ENCODE measurements at places on chromosomes 2 and 18.

- no peak for DNase-seq
These were observed 225.1 kb downstream of the TMEM182 start for GRCh38 chr2:102986826-102987490.

GRCh38 chr2:107545851-107546250 lies 280.8 kb upstream of the RGPD4 start:
- no peak for DNase-seq

GRCh38 chr2:203002054-203002821 lies 12.4 kb upstream of the NBEAL1 start:
- DNase-seq = no peak

GRCh38 chr2:226423498-226423960 lies 376.1 kb downstream of the IRS1 start:
- no peak for DNase-seq

DNA sequence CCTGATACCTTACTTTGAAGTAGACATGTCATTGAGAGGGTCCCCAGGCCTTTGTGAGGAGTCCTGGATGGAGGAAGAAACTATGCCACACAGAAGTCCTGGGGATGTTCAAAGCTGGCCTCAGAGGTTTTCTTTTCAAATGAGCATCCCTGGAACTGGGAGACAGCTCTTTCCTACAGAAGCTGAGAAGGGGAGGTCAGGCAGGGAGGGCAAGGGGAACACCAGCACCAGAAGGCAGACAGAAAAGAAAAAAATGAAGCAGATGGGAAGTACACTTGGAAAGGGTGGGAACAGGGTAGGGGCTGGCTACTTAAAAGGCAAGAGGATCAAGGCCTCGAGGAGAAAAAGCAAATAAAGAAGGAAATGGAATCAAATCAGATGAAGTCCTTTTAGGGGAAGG lies 120.0 kb downstream of the FMNL2 start:
- DNase-seq = no peak

GRCh38 chr2:12493031-12493513 lies 223.7 kb upstream of the TRIB2 start:
- no peak for DNase-seq

- DNase-seq = no peak
These were observed 241.5 kb downstream of the RNF152 start for GRCh38 chr18:61651145-61651879.

DNA sequence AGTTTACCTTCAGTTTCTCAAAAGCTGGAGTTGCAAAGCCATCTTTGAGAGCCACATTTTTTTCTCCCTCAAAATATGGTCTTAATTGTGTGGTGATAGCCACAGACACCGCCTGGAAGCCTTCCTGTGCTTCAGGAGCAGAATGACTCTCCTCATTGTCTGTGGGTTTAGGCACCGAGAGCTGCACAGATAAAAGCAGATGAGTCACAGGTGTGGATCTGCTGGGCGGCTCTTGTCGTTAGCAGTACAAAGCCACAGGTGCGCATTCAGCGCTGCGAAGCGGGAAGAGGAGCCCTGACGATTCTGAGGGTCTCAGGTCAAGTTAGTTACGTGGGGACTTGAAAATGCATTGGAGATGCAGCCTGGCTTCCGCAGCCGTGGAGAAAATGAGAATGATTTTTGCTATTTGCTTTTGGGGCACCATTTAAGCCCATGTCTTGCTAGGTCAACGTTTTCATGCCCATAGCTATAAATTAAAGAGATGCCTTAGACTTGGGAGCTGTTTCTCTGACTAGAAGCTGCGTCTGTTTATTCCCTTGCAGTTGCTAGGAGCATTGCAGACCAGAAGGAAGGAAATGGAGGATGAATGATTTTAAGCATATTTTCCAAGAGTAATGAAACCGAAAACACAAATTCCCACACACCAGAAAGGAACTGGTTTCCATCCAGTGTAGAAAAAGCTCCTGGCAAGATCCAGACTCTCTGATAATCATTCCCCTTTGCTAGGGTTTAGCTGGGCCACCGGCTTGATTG lies 51.5 kb downstream of the KLHL29 start:
- no peak for DNase-seq

DNA sequence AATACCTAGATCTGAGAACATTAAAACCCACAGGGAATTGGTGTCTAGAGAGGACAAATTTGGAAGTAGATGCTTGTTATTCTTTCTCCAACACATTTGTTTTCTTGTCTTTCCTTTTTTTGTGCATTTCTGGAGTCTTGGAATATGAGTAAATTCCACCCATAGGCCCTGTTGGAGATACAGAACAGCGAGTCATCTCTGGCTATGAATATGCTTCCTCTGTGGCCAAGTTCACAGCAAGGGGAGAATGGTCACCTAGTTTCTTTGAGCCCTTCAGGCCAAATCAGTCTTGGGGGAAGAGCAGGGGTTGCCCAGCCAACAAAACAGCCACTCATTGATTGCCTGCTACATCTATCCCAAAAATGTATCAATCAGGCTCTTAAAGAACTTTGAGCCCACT lies 31.3 kb downstream of the SP140L start:
- DNase-seq = no peak

DNA sequence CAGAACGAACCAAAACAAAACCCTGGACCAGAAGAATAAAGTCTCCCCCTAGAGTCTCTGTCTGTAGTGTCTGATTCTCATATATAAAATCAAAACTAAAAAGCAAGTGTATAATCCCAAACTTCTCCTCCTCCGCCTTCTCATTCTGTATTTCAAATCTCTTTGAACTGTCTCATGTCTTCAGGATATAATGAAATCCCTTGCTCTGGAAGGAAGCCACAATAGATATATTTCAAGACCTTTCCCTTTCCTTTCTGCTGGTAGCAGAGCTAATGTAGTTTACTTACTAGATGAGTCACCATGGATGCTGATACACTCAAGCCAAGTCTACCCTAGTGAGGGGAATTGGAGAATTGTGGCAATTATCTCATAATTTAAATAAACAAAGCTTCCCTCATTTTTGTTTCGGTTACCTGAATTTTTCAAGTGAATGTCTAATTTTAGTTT lies 33.5 kb upstream of the CCDC93 start:
- no peak for DNase-seq

- no peak for DNase-seq
These were observed 296.4 kb downstream of the NDUFA10 start for GRCh38 chr2:239728751-239729150.

GRCh38 chr18:6633310-6633709 lies 96.2 kb upstream of the ARHGAP28 start:
- no peak for DNase-seq

- DNase-seq = no peak
These were observed 137.4 kb upstream of the ETAA1 start for GRCh38 chr2:67259556-67260342.

DNA sequence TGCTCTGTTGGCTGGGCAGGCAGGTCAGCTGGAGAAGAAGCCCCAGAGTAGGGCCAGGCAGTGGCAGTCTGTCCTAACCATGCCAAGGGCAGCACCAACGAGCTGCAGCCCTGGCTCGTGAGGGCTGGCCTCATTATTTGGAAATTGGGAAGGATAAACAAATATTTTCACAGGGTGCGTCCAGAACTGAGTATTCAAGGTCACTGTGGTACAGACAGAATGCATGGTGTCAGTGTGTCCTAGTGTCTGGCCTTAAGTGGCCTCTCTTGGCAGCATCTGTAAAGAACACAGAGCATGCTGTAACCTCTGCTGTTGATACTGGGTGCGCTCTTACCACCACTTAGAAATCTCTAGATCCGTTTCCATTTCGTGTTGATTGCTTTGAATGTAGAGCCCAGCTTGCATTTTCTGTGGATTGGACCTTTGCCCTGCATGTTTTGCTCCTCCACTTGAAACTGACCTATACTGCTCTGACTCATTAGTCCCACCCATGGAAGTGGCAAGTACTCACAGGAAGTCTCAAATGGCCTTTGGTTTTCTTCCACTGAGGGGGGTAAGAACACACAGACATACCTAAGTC lies 88.2 kb downstream of the GREB1L start:
- DNase-seq = no peak

DNA sequence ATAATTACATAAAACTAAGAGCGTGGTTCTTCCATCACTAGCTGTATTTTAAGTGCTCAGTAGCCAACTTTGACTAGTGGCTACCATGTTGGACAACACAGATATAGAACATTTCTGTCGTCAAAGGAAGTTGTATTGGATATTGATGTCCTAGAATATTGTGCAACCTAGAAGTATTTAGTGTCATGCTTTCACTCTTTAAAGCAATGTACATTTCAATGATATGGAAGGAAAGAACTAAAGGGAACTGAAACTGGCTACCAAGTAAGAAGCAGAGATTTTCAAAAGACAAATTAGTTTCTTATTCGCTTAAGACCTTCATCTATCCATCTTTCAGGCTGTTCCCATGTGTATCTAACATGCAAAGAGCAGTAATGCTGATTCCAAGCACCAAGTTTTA lies 85.4 kb upstream of the EML6 start:
- no peak for DNase-seq

DNA sequence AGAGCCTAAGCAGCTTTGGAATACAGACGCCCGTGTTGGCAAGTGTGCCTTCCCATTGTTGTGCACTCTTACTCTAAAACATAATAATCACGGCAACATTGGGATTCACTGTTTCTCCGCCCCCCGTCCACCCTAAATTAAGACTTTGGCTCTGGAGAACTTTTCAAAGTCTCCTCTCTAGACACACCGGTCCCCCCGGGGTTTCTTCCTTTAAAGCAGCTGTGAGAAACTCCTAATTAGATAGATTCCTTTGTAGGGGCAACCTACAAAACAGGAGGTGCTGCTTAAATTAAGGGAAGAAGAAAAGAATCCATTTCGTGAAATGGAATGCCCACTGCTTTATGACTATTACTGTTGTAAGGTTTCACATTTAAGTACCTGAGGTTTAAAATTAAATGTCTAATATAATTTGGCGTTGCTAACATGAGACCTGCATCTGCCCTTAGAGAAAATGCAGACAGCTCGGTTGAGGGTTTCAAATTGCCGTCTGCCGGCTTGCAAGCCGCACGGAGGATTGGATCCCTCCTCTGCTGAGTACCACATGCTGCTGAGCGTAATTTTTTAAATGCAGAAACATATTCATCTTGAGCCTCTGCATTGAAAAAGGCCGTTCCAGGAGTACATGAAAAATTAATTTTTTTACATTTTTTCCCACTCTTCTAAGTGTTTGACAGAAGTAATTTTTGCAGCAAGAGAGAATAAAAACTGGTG lies 233.3 kb downstream of the GBX2 start:
- no peak for DNase-seq

GRCh38 chr2:98335271-98335670 lies 11.0 kb upstream of the CNGA3 start:
- DNase-seq = no peak

GRCh38 chr2:230823264-230823964 lies 41.3 kb upstream of the ITM2C start:
- DNase-seq = no peak

DNA sequence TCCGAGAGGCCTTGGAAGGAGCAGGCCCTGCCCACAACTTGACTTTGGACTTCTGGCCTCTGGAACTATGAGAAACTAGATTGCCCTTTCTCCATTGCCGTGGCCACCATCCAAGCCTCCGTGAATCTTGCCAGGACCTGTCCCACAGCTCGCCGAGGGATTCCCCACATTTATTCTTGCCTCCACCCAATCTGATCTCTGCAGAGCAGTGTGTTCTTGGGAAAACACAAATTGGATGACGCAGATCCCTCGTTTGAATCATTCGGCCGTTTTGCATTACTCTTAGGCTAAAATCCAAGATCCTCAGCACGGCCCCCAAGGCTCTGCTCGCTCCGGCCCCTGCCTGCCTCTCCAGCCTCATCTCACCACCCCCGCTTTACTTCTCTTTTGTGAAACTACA lies 364.2 kb downstream of the ZNF516 start:
- no peak for DNase-seq

DNA sequence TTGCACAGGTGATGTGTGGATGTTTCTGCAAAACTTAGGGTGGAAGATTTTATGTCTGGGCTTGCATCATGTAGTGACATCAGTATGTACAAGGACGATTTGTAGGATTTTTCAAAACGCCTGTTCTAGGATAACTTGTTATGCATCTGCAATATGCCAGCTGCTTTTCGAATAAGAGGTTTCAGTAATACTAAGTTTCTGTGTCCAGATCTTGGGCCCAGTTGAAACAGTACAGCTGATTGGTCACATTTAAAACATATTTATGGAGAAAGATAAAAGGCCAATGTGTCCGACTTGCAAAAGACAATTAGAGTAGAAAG lies 1.2 kb downstream of the PTPN4 start:
- DNase-seq = no peak

DNA sequence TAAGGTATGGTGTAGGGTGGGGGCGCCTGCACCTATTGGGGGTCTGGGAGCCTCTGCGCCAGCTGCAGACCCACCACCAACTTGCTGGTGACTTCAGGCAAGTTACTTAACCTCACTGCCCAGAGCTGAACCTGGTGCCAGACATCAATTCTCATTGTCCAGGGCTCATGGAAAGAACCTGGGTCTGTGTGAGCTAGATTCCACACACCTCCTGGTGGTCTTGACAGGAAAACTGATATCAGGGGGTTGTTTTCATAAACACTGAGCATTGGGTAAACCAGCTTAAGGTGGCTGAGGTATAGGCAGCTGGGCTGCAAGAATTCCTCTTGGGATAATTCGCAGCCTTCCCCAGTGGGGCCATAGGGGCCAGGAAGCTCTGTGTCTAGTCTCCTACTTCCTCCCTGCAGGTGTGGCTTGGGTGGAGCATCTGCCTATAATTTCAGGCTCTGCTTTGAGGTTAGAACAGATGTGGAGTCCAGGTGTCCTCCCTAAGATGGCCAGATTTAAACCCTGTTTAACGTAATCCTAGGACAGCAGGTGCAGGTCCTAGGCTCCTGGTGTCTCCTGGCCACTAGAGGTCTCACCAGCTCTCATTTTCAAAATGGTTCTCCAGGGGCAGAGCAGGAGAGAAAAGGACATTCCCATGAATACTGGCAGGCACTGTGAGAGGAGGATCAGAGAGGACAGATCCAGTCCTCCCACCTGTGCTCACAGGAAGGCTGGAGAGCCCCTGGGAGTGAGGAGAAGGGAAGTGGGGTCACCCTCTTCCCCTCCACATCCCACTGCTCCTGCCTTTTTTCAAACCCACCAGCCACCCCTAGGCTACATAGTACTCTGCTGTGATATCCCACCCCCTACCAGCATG lies 100.4 kb upstream of the SMAD2 start:
- DNase-seq = no peak

Data from stimulated activated CD4-positive, alpha-beta T cell treated with anti-CD3 and anti-CD28 coated beads, Interleukin-1b, Interleukin-23, amount 100 ng/mL, for 1 hour (primary cell).